ENCODE measurements at places on chromosomes 12 and 14.
A peak's percentile ranks its signal among the peaks of the same experiment; 100 is the strongest.

DNA sequence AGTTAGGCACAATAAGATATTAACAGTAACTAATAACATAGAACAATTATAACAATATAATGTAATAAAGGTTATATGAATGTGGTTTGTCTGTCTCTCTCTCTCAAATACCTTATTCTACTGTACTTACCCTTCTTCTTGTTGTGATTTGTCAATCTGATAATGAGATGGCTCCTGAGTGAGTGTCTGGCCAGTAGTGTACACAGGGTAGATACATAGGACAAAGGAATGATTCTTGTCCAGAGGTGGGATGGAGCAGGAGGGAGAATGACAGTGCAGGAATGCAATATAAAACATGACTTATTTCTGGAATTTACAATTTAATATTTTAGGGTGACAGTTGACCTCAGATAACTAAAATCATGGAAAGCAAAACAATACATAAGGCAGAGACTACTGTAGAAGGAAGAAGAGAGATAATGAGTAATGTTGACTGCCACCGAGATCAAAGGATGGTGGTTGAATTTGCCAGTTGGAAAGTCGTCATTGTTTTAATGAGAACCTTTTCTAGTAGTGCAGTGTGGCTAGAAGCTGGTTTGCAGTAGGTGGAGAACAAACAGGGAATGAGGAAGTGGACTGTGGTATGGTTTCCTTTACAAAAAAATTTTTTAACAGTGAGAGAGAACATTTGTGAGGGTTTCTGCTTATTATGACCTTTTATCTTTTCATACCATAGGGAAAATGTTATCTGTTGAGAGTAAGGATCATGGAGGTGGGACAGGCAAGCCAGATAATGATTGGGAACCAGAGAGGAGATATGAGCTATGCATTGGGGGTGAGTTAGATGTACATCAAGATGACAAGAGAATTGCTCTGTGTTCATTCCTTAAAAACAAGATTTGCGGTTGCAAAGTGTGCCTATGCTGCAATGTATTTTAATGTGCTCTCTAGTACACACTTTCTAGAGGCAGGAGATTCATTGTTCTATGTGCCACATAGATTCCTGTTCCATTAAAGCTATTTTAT is 458.3 kb downstream of the BTG1 start:
- peak; percentile 24 for DNase-seq

DNA sequence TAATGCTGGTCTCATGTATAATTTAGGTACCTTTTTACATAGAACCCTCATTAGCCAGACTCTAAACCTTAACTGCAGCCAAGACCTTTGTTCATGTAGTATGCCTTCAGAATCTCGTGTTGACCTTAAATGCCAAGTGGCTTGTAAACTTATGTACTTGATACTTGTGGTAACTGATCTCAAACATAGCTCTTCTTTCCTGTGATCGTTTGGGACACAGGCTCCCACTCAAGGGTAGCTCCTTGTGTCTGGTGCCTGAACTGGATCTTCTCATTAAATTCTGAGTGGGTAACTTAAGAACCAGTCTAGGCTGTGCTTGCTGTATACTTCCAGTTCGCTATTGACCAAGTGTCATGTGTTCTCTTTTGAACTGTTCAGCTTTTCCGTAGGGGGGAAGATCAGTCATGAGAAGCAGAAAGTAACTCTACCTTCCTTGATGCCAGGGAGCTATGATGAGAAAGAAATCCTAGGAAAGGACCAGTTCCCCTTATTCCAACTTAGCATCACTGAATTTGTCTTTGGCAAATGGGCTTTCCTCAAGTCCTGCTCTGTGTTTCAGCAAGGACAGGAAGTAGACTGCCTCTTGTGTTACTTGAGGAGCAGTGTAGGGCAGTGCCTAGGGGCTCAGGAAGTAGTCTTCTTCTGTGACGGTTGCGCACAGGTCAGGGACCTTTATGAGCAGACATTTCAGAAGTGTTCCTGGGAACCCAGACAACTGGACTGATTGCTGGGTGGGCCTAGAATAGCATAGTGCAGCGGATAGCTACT is 2.5 kb downstream of the LGALS3 start:
- DNase-seq = no peak

DNA sequence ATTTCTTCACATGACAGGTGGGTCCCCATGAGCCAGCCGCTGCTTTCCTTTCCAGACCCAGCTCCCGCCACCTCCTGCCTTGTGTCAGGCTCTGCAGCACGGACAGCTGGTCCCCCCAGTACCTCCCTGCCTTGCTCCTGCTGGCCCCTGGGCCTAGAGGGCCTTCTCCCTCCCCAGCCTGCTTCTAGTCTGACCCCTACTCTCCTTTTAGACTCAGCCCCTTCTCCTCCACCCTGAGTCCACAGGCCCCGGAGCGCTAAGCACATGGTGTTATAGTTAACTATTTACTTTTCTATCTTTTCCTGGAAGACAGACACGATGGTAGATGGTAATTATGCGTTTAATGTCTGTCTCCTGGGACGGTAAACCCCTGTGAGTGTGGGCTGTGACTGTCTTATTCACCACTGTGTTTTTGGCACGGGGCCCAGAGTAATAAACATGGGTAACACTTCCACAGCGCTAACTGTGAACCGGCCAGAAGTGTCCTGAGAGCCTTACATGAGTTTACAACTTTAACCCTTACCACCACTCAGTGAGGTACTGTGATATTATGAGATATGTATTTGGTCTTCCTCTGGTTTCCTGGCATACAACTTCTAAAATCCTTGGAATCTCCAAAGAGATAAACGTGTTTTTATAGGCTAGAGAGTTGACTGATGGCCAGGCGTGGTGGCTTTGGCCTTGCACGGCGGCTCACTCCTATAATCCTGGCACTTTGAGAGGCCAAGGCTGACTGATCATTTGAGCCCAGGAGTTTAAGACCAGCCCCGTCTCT is 41.2 kb downstream of the DGLUCY start:
- DNase-seq = peak; percentile 74

DNA sequence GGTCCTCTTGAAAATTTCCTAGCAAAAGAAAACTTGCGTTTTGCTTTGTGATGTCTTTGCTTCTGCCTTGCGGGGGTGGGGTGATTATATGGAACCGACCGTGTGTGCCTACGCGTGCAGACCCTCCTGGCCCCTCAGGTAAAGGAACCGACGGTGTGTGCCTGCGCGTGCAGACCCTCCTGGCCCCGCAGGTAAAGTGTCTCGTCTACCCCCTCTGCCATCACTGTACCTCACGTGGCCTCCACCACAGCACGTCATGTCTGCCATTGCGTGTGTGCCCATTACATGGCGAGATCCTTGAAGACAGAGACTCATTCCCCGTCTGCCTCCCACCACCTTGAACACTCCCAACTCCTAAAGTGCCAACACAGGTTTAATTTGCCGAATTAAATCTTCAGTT is 3.6 kb downstream of the GOLGA3 start:
- no peak for DNase-seq
